ENCODE measurements at places on chromosomes 11 and 22.
A peak's percentile ranks its signal among the peaks of the same experiment; 100 is the strongest.

DNA sequence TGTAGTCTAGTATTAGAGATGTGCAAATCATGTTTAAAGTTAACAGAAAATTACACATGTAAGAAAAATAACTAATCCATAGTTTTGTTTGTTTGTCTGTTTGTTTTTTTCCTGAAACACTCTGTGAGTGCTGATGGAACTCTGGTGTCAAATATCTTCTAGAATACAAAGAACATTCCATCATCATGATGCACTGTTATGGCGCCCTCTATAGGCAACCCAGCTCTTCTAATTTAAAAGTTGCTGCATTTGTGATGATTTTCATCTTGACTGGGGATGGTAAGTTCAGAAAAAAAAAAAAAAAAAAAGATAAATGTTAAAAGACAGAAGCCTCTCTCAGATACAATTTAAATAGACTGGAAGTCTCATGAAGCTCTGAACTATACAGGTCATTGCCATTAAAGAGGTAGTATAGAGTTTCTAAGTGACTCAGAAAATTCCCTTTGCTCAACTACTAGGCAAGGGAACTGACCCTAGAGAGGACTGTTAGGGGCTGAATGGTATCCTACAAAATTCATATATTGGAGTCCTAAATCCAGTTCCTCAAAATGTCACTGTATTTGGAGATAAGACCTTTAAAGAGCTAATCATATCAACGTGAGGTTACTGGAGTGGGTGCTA, 597.2 kb upstream of the ANO3 start:
- no peak for ATAC-seq

- ATAC-seq = no peak
These were observed 121.1 kb downstream of the PHF21B start for GRCh38 chr22:44888491-44889254.

DNA sequence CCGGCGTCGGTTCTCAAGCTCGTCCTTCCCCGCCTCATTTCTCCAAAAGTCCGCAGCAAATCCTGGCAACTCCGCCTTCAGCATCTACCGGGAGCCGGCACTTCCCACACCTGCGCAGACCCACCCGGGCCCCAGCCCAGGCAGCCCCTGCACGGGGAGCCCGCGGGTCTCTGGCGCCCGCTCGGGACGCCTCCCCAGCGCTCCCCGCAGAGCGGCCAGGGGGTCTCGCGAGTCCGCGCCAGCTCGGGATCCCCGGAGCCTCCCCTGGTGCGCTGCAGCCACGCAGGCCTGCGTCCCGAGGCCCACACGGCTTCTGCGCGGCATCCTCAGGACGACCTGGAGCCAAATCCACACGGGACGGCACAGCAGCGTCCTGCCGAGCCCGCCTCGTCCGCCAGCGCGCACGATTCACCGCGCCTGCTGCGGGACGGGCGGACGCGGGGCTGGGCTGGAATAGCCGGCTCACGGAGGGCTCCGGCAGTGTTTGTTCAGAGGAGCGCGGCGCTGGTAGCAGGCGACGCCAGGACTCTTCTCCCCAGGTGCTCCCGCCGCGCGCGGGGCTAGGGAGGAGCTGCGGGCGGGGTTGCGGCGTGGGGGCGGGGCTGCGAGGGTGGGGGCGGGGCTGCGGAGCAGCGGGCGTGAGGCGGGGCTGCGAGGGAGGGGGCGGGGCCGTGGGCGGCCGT, 816 bp upstream of the PHRF1 start:
- peak; percentile 42 for ATAC-seq

DNA sequence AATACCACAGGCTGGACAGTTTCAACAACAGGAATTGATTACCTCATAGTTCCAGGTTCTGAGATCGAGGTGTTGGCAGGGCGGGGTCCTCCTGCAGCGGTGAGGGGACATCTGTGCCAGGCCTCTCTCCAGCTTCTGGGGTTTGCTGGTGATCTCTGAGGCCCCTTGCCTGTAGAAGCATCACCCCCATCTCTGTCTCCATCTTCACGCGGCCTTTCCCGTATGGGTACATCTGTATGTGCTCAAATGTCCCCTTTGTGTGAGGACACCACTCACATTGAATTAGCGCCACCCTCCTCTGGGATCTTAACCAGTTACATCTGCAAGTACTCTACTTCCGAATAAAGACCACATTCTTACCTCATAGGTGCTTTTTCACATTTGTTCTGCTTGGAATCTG, 1029.9 kb downstream of the BRD1 start:
- no peak for ATAC-seq

DNA sequence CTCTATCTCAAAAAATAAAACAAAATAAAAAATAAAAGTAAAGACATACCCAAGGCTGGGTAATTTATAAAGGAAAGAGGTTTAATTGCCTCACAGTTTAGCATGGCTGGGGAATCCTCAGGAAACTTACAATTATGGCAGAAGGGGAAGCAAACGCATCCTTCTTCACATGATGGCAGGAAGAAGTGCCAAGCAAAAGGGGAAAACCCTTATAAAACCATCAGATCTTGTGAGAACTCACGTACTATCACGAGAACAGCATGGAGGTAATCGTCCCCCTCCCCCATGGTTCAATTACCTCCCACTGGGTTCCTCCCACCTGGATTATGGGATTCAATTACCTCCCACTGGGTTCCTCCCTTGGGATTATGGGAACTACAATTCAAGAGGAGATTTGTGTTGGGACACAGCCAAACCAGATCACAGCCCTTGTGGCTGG, 8.3 kb upstream of the SSTR3 start:
- no peak for ATAC-seq

- ATAC-seq = no peak
These were observed 6.9 kb upstream of the SHANK3 start for GRCh38 chr22:50665738-50666137.

- no peak for ATAC-seq
These were observed 117.3 kb upstream of the TEAD1 start for GRCh38 chr11:12556788-12557384.

DNA sequence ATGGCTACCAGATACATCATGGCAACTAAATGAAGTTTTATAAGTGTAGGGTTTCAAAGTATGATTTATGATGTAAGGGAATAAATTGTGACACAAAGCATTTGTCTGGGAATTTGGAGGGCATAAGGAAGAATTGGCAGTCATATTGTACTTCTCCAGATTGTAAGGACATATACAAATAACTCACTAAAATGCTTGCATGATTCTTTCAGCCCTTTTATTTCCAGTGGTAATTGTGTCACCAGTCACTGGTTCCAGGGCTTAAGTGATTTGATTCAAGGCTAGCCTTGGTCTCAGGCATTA, 299.4 kb upstream of the ANO5 start:
- ATAC-seq = no peak

GRCh38 chr11:132838627-132839026, 693.7 kb downstream of the OPCML start:
- no peak for ATAC-seq

GRCh38 chr11:45486461-45486860, 179.0 kb downstream of the CHST1 start:
- ATAC-seq = no peak
